ENCODE measurements at places on chromosomes 1 and 21.

GRCh38 chr1:116573431-116574095 lies 2.7 kb upstream of the CD58 start:
- no peak for DNase-seq

DNA sequence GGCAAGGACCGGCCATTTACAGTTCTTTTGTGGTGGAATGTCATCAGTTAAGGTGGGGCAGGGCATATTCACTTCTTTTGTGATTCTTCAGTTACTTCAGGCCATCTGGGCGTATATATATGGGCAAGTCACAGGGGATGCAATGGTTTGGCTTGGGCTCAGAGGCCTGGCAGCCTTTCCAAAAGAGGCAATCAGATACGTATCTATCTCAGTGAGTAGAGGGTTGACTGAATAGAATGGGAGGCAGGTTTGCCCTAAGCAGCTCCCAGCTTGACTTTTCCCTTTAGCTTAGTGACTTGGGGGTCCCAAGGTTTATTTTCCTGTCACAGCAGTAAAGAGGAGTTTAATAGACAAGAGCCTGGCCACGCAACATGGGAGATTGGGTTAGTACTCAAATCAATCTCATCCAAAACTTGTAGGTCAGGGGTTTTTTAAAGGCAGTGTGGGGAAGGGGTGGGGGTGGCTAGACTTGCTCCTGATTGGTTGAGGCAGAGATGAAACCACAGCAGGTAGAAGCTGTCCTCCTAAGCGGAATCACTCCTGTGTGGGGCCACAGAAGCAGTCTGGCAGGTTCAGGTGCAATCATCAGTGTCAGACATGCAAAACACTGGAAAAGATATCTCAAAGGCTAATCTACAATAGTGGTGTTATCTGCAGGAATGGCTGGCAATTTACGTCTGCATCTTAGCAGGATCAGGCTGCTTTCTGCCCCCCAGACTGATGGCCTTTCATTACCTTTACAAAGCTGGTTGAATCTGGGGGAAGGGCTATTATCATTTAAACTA lies 112.9 kb downstream of the TLR5 start:
- DNase-seq, result no peak

DNA sequence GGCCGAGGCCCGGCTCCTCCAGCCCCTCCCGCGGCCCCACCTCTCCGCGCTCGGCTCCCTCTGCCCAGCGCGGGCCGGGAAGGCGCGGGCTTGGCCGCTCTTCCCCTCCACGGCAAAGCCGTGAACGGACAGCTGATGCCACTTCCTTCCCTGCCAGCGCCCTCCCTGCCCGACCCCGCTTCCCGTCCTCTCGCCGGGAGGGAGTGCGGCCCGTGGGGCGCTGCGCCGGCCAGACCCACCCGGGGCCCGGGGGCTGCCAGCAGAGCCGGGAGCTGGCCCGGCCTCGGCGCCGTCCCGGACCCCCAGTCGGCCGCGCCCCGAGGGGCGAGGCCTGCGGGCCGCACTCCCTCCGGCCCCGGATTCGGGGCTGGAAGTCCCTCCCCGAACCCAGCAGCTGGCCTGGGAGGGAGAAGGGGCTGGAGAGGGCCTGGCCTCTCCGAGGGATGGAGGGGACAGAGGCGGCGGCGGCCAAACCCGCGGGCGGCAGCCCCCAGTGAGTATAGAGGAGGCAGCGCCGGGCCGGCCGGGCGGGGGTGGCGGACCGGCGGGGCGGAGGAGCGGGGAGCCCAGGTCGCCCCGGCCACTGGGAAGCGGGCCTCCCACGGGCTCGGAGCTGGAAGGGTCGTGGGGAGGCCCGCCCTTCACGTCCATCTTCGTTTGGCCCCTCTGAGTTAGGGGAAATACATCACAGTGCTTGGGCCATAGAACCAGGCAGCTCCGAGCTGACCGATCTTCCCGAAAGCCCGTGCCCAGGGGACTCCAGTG lies at the start of gene KIAA1614:
KIAA1614 (plus strand) TSS at position 97 of the 765 bp plus-strand sequence; CDS start at position 444, 347 bp downstream.
- no peak for DNase-seq

- no peak for DNase-seq
Observed at GRCh38 chr1:164561007-164561406, 2.0 kb downstream of the PBX1 start.

DNA sequence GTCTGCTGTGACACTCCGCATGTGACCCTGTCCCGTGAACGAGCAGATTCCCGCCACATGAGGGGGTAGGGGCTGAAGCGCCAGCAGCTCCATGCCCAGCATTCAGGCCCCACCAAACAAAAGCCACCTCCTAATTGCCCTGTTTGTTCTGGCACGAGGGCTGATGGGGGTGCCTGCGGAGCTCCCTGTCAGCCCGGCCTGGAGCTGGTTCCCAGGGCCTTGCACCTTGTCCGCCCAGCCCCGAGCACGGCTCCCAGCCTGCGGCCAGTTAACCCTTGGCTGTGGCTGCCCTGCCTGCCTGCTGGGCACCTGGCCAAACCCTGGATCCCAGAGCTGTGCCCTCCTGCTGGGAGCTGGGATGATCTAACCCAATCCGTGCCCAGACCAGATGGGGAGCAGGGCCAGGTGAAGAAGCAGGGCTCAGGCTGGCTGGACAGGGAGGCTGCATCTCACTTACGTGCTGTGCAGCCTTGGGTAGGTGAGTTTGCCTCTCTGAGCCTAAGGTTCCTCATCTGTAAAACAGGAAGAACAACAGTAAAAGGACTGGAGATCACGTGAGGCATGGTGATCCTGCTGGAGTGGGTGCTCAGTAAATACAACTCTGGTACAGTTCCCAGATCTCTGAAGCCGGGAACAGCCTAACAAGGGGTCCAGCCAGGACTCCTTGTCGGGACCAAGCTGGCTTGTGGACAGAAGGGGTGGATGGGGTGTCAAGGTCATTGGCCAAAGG lies 110.9 kb upstream of the IFFO2 start:
- no peak for DNase-seq

DNA sequence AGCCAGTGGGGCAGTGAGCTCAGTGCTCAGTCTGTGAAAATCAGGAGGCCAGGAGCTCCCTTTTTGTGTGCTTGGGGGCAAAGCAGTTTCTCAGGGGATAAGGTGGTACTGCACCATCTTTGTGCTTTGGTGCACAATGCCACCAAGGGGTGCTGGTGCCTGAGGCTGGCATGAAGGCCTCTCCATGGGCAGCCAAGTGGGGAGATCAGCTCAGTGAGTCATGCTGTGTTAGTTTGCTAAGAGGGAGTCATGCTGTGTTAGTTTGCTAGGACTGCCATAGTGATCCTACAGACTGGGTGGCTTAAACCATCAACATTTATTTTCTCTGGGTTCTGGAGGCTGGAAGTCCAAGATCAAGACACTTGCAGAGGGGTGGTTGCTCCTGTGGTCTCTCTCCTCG lies 428.1 kb downstream of the PRDM2 start:
- DNase-seq, result no peak

- DNase-seq, result no peak
Observed at GRCh38 chr1:154478639-154479038, 23.4 kb upstream of the TDRD10 start.

DNA sequence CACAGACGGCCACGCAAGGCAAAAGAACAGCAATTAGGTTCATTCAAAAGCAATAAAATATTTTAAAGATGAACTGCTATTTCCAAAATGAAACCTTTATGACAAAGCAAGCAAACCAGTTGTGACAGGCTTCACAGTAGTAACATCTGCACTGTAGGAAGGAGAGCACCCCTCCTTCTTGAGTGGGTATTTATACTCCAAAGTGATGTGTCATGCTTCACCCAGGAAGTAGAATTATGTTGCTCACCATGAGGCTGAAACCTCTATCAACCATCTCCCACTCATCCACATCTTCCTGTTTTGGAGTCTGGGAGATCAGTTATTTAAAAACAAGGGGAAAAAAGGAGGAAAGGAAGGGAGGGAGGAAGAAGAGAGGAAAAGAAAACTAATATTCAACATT lies 885 bp downstream of the OR2T10 start:
- DNase-seq, result no peak

DNA sequence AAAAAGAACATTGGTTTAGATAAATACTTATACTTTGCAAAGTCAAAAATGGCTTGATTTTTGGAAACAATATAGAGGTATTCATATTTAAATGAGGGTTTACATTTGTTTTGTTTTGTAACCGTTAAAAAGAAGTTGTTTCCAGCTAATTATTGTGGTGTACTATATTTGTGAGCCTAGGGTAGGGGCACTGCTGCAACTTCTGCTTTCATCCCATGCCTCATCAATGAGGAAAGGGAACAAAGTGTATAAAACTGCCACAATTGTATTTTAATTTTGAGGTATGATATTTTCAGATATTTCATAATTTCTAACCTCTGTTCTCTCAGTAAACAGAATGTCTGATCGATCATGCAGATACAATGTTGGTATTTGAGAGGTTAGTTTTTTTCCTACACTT lies 65.3 kb upstream of the SAMD13 start:
- no peak for DNase-seq

Measured in NCI-H1417 treated with DMSO at 0.1 percent for 48 hours (cell line).